Cortex of kidney (tissue), 1 donor: ENCODE measurements at places on chromosomes 2 and 18.

GRCh38 chr2:187593098-187593497 lies 38.9 kb upstream of the TFPI start:
- no peak for DNase-seq

DNA sequence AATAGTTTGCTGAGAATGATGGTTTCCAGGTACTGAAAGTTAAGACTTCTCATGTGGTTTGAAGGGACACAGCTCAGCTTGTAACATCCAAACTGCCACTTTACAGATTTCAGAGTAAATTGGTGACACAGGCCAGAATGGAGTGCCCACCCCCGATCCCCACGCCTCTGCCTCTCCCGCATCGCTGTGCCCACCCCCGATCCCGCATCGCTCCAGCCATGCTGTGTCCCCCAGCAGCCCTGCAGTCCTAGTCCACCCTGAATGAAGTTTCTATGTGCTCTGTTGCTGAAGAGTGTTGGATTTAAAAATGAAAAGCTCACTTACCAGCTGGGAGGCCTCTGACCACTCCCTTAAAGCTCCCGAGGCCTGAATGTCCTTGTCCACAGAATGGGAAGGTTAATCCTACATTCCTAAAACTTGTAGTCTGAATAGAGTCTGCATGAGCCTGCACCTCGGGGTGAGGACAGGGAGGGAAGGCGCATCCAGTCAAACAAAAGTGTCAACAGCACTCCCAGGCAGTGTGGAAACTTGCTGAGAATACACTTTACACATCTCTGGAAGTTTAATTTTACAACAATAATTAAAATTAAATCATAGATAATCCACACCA lies 176.4 kb upstream of the ID2 start:
- no peak for DNase-seq

GRCh38 chr2:108418416-108418815 lies 30.6 kb upstream of the GCC2 start:
- DNase-seq, result no peak

- no peak for DNase-seq
Measured at GRCh38 chr2:232487385-232488096, at the start of gene ECEL1. Gene ECEL1 (minus strand): TSS chr2:232487834. CDS start chr2:232486653, 1,181 bp downstream.

- DNase-seq, result no peak
Measured at GRCh38 chr2:86048888-86049287, 56.8 kb downstream of the POLR1A start.

DNA sequence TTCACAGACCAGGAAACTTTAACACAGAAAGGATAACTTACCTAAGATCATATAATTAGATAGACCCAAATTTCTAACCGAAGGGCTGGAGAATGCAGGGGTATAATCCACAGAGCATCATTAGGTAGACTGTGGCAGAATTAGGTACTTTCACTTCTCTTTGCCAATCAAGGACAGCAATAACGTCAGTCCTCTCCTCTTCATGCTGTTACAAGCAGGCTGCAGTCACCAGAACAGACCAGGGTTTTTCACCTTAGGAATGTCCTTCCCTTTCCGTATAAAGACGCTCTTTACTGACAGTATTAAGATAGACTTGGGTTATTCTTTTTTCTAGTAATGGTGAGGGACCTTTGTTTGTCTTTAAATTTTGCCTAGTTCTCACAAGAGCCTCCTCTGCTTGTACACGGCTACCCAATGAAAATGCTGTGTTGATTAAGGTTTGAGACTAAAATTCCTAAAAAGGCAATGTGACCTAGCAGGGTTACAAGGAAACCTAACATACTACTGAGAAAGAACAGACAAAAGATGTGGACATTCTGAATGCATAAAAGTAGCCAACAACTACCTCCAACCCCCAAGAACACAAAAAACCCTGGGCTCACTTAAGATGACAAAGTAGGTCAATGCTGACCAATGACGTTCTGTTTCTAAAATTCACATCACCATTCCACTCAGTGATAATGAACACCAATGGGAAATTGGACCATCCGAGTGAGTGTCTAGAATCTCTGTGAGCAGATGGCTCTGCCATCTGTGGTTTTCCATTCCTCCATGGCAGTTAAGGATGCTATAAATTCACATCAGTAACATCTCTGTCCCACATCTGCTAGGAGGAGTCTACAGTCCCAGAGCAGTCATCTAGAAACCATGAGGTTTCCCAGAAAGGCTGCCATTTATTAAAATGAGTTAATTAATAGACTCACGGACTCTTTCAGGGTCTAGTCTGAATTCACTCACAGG lies 2.1 kb downstream of the PDIA6 start:
- DNase-seq, result no peak

DNA sequence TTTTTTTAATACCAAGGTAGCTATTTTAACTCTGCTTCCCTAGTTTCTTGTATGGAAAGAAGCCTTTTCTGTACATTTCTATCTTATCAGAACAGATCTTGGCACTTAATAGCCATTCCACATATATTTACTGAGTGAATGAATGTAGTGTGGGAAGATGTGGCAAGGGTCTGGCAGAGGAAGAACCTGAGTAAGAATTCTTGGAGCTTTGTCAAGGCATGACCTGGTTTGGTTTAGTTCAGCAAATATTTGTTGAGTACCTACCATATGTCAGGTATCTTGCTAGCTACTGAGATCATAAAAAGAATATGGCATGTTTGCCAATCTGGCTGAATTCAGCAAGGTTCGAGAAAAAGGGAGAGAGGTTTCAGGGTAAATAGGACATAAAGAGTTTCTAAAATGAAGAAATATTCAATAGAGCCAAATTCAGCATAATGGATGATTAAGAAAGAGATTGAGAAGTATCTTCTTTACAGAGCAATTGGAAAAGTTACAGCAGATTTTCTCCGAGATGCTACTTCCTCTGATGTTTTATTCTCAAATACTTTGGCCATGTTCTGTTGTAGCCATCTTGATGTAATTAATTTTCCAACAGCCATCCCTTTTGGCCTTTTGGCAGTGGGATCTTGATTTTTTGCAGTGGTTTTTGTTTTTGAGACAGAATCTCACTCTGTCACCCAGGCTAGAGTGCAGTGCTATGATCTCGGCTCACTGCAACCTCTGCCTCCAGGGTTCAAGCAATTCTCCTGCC lies 21.7 kb upstream of the MEP1B start:
- no peak for DNase-seq

DNA sequence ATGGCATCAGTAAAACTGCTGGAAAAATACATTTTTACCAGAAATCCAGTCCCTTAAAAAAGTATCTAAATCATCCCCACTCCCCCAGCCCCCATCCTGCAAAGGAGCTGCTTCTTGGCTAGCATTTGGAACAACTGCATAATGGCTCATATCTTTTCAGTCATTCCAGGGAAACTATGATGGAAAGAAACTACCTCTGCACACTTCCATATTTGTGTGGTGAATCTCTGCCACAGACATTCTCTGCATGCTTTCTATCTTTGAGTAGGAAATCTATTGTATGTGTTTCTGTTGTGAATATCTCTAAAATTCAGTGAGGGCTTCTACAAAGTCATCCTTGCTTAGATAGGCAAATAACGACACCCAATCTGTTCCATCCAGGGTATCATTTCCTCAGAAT lies 632.3 kb downstream of the LRP1B start:
- DNase-seq, result no peak

GRCh38 chr2:88842656-88843460 lies 151.4 kb downstream of the RPIA start:
- DNase-seq, result no peak

GRCh38 chr2:24725956-24726355 lies 67.2 kb downstream of the PTRHD1 start:
- no peak for DNase-seq

- no peak for DNase-seq
Measured at GRCh38 chr18:13592246-13592645, 134.1 kb downstream of the FAM210A start.

- no peak for DNase-seq
Measured at GRCh38 chr2:224222291-224222690, 179.6 kb downstream of the FAM124B start.

DNA sequence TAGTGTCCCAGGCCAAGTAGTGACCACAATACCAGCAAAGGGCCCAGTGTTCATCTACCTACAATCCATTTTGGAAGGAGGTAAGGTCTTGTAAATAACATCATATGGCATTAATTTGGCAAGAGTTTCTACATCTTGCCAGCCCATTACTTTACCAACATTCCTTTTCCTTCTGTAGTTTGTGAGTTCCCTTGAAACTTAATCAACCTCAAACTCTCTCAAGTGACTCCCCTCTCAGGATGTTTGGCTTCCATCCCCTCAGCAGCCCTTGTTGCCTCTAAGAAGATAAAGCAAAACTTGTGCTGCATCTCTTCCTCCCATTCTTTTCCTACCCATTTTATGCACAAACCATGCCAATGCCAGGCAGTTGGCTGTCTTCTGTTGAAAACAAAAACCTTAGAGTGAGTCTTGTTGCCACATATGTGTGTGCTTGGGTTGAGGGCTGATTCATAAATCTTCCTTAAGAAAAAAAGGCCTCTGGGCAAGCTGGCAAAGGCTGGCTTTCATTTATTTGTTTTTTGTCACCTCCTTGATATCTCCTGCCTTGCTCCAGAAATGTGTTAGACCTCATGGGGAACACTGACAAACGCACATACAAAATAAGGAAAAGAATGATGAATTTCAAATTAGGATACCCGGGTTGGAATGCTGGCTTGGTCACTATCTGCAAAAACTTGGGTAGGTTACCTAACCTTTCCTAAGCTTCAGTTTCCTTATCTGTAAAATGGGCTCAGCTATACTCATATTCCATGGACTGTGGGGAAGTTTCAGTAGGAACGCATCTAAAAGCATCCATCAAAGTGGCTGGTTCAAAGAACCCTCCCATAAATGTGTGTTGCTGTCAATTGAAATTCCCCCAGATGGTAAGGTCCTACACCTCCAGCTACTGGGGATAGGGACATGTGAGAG lies 29.4 kb upstream of the ST3GAL5 start:
- DNase-seq, result no peak
